ENCODE measurements at places on chromosomes 1 and 21. TPM values are rescaled to one million over a fixed set of nuclear protein-coding genes. Genes with fewer than 3 reads are reported as not detected.

GRCh38 chr1:51567653-51568052, 48.6 kb upstream of the EPS15 start:
- DNase-seq, result peak; percentile 23

DNA sequence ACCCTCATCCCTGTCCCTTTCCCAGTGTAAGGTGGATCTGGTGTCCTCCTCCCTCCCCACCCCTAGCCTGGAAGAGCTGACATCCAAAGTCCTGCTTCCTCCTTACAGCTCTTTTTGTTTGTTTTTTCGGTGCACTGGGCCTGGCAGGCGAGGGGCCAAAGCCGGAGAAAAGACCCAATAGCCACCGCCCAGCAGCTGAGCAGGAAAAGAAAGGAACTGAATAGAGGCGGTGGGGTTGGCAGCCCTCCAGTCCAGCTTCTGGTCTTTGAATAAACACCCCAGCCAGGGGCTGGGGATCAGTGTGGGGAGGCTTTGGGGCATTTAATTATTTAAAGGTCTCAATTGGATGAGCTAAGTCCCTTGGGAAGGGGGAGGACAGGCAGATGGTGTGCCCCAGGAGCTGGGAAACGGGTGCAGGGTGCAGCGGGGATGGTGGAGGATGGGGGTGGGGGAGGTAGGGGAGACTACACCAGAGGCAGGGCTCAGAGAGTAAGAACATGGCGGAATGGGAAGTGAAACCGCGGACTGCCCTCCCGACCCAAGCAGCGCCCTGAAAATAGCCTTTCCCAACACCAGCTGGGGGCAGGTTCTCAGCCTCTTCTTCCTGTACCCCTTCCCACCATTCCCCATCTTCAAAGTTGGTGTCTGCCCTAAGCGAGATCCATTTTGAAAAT, 20.2 kb downstream of the BTG2 start:
- DNase-seq, result no peak

The DNAJC6 gene
- 2.9 TPM for total RNA-seq

DNA sequence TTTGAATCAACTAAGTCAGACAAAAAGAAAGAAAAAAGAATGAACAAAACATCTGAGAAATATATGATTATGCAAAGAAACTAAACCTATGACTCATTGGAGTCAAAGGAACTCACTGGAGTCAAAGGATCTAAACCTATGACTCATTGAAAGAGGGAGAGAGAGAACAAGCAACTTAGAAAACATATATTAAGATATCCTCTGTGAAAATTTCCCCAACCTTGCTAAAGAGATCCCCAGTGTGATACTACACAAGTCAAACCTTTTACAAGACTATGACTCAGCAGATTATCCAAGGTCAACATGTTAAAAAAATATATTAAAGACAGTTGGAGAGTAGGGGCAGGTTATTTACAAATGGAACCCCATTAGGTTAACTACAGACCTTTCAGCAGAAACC, 1538.3 kb downstream of the NCAM2 start:
- no peak for DNase-seq

The TFAP2E gene
- total RNA-seq, result 0.26 TPM

The ELF3 gene
- 907 TPM for total RNA-seq

DNA sequence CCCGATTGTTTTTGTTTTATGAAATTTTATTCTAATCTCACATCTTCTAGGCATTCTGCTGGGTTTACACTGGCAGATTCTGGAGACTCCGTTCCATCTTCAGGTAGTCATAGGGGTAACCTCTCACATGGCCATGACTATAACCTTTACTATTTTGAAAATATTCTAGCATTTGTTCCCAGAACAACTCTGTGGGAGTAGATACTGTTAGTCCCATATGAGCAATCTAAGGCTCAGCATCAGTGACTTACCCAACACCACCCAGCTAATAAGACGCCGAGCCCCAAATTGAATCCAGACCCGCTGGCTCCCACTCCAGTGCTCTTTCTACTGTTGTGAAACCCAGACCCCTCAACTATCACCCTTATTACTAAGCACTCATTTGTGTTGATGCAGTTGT, 9.8 kb downstream of the ADAMTS4 start:
- DNase-seq, result no peak

The DNAJC28 gene
- 2.0 TPM for total RNA-seq

- no peak for DNase-seq
These were observed 6.8 kb downstream of the ODF2L start for GRCh38 chr1:86389307-86389706.

DNA sequence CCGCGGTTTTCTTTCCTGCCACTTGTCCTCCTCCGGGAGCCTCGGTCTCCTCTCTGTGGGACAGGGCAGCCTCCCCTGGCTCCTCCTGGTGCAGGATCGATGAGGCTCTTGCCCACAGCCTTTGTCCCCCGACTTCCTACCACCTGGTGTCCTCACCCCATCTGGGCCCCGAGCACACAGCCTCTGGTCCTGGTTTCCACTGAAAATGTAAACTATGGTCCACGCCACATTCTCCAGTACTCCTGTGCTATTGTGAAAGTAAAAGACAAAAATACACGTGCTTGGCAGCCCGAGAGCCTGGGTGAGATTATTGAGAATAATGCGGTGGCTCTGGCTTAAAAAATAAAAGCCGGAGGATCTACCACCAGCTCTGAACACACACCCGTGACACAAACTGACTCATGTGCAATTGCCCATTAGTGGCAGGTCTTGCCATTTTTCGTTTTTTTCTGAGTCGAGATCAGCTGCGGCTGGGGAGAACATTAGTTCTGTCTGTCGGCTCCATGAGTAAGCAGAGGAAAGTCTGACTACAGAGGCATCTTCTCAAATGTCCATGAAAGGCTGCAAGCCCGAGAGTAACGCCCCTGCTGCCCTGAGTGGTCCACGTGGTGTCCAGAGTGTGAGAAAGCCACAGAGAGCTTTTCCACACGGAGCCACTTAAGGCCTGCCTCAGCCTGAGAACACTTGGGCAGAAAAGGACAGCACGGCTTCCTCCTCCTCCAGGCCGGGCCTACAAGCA, 5.7 kb upstream of the COL6A2 start:
- no peak for DNase-seq

GRCh38 chr1:161962091-161962887, 61.4 kb downstream of the OLFML2B start:
- peak; percentile 8 for DNase-seq

GRCh38 chr1:9691691-9692090, 40.2 kb downstream of the PIK3CD start:
- no peak for DNase-seq

- peak; percentile 16 for DNase-seq
These were observed 9.2 kb downstream of the C1orf198 start for GRCh38 chr1:230858918-230859729.

The PCP4 gene
- not detected for total RNA-seq

- DNase-seq, result no peak
These were observed 180.0 kb upstream of the DUSP10 start for GRCh38 chr1:221921936-221922335.

GRCh38 chr1:197961933-197962332, 44.8 kb downstream of the LHX9 start:
- DNase-seq, result no peak

GRCh38 chr1:225250432-225250831, 177.4 kb downstream of the LBR start:
- no peak for DNase-seq

DNA sequence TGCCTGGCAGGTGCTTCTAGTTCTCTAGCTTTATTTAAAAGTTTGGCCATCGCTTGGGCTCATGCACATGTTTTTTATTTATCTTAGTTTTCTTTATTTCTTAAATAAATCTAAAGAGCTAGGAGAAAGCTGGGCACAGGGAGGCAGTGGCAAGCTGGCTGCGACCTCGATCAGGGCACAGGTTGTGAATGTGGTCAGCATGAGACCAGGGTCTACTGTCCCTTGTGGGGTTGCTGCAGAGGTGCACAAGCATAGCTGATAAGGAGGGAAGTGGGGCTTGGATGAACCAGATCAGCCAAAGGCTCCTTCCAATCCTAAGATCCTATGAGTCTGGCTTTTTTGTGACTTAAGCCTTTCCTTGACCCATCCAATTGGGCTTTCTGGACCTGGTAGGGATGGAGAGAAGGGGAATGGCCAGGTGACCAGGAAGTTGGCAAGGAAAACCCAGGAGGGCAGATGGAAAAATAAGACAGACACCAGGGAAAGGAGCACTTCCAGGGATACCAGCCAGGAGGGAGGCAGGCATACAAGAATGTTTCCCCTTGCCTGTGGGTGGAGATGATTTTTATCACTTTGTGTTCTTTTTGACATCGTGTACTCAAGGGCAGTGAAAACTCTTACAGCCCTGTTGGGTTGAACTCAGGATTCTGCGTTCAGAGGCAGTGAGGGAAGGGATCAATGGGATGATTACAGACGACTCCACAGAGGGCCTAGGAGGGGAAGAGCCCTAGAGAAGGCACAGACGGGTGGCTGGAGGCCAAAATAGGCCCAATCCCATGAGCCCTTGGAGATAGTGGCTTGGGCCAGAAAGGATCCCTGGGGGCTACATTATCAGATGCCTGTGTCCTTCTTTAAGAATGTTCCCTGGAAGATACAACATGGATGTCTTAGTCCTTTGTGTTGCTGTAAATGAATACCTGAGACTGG, 8.5 kb downstream of the CYP4B1 start:
- DNase-seq, result no peak

DNA sequence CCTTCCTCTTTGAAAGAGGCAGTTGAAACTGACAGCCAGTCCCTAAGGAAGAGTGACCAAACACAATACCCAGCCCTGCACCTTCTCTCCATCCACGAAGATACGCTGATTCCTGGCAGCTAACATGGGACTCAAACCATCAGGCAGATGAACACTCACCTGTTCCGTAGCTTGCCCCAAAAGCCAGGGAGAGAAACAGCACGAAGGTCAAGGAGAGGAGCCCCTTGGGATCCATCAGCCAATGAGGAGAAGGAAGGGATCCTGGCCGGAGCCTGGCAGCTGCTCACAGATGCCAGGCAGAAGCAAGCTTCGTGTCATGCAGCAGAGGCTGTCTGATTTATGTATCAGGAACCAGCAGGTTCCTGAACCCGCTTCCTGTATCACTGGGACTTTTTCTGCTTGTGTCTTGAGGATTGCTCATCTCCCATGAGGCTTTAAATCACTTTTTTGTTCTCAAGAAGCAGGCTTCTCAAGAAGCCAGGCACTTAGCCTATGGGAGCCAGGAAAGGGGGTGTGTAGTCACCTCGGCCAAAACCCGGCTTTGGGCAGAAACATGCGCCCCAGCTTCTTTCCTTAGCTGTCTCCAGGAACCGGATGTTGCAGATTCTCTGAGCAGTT, at the start of gene SLAMF1:
Gene SLAMF1, minus strand, starts transcription at position 334 of the 618 bp plus-strand sequence. Its CDS starts 99 bp downstream, at position 235.
- DNase-seq, result no peak

The USP33 gene
- 61.7 TPM for total RNA-seq

- no peak for DNase-seq
These were observed 30.6 kb downstream of the PHC2 start for GRCh38 chr1:33400153-33400911.

DNA sequence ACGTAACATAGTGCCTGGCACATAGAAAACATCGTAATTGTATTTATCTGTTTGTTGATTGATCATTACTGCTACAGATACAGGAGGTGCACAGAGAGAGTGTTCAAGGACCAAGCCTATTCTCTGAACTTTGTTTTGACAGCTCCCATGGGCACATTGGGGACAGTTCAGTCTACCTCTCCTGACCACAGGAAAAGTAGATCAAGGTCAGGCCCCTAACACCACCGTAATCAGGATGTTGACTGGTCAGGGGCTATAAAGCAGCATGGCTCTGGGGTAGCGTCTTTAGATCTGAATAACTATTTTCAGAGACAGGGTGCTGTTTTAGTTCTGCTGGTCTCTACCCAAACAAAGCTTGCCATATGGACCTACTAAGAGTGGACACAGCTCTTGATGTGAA, 223.1 kb upstream of the IRF2BP2 start:
- no peak for DNase-seq

DNA sequence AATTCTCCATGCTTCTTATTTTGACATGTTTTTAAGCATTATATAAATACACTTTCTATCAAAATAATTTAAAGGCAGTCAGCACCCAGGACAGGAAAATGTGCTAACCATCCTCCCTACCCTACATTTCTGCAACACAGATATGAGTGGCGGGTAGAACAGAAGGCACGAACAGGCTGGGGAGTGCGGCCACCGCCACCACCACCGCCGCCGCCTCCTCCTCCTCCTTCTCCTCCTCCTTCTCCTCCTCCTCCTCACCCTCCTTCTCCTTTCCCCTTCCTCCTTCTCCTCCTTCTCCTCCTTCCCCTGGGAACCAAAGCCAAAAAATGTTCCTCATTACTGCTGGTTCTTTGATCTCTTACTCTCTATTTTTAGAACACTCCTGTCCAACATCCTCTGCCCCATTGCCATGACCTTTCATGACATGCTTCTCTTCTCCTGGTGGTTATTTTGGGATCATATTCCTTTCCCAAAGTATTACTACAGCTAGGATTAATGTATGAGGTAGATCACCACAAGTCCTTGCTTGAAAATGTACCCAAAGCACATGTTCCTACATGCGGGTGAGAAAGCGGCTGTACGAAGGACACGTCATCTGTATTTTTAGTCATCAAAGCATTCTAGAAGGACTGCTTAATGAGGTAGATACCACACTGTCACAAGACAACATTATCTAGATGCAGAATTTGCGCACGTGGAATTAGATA, 24.5 kb upstream of the CCN1 start:
- no peak for DNase-seq

The MROH9 gene
- not detected for total RNA-seq

The NBL1 gene
- total RNA-seq, result 100 TPM

- DNase-seq, result peak; percentile 45
These were observed 114.7 kb upstream of the IRF2BP2 start for GRCh38 chr1:234724516-234725176.

DNA sequence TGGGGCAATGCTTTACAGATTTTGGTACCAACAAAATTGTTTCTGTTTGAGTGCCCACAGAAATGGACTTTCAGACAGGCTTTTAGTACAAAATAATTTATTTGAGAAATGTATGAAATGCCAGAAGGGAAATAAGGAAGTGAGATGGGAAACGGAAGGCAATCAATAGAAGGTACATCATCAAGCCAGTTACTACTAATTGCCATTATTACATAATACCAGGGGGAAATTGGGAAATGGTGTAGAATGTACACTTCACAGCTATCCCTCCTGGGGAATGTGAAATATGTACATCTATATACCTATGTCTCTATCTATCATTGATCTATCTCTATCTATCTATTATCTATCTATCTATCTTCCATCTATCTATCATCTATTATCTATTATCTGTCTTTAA, 264.6 kb upstream of the B3GALT2 start:
- no peak for DNase-seq

The MYOC gene
- not detected for total RNA-seq

The GOLT1A gene
- total RNA-seq, result 5.6 TPM

GRCh38 chr1:202694314-202694713, 15.9 kb downstream of the SYT2 start:
- no peak for DNase-seq

The CASQ2 gene
- total RNA-seq, result not detected

DNA sequence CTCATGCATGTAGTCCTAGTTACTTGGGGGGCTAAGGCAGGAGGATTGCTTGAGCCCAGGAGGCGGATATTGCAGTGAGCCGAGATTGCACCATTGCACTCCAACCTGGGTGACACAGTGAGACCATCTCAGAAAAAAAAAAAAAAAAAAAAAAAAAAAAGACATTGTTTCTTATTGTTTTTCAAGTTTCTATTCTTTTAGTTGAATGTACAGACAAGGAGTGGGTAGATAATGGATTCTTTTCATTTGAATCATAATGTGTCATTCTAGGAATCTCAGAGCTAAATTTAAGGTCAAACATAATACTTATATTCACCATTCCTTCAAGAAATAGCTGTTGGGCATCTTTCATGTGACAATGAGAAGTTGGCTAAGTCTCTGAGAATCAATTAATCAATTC, 157.0 kb upstream of the C21orf91 start:
- DNase-seq, result no peak

The CLDN14 gene
- not detected for total RNA-seq
